ENCODE measurements at places on chromosomes 7 and 10. TPM values are rescaled to one million over a fixed set of nuclear protein-coding genes. Genes with fewer than 3 reads are reported as not detected.

GRCh38 chr10:43376046-43376635 is 4.7 kb downstream of the FXYD4 start:
- no peak for DNase-seq

GRCh38 chr7:139737221-139738100 is 40.3 kb downstream of the HIPK2 start:
- no peak for DNase-seq

DNA sequence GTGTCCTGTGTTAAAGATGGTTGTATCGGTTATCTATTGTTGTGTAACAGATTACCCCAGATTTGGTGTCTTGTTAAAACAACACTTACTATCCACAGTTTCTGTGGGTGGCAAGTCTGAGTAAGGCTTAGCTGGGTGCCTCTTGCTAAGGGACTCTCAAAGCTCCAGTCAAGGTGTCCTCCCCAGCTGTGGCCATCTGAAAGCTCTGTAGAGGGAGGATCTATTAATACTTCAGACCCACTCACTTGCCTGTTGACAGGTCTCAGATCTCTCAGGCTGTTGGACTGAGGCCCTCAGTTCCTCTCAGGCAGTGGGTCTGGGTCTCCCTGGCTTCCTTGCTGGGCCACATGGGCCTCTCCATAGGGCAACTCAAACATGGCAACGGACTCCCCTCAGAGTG is 19.6 kb downstream of the ARID5B start:
- no peak for DNase-seq

- no peak for DNase-seq
Measured at GRCh38 chr10:116713846-116714245, 28.5 kb downstream of the HSPA12A start.

DNA sequence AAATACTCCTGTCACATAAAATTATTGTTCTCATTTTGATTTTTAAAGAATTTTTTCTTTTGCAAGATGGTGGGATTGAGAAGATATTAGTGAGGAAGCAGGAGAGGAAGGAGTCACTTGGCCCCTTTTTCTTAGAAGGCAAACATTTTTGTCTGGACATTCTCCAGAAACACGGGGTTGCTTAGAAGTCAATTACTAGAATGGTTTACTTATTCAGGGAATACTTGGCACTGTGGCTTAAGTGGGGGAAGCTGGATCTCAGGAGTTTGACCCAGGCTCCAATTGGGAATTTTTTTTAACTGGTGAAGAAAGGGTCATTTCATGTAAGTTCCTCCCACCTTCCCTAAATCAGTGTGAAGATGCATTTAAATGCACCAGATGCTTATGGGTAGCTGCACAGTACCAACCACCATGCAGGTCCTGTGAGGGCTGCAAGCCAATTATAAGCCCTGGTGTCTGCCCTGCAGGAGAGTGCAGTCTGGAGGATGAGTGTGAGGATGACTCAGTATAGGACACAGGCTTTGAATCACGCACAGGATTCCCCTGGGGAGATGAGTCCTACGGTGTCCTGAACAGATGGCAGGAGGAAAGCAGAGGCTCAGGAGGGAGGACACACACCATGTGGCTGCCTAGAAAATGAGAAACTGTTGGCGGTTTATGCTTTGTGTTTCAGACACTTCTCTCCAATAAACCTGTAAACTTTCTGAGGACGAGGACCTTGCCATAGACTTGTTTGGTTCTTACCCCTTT is 299.1 kb downstream of the PLXNA4 start:
- peak; percentile 13 for DNase-seq

GRCh38 chr7:101772508-101773211 is 44.8 kb upstream of the CUX1 start:
- DNase-seq: no peak

DNA sequence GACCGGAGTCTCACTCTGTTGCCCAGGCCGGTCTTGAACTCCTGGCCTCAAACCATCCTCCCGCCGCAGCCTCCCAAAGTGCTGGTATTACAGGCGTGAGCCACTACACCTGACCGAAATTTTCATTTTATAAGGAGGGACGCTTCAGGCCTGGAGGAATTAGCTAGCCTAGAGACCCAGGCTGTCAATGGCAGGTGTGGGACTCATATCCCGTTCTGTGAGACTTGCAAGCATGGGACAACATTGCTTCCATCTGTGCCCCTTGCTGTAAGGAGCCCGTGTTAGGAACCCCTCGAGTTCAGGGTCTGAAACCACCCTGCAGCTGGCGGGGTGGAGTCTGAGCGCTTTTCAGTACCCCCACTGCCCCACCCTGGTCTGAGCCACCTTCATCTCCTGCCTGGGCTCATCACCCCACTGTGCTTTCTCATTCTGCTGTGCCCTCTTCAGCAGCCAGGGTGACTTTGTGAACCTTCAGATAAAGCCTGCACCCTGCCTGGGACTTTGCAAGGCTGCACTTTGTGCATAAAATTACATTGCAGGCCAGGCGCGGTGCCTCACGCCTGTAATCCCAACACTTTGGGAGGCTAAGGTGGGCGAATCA is 1.3 kb upstream of the DAGLB start:
- DNase-seq: no peak

DNA sequence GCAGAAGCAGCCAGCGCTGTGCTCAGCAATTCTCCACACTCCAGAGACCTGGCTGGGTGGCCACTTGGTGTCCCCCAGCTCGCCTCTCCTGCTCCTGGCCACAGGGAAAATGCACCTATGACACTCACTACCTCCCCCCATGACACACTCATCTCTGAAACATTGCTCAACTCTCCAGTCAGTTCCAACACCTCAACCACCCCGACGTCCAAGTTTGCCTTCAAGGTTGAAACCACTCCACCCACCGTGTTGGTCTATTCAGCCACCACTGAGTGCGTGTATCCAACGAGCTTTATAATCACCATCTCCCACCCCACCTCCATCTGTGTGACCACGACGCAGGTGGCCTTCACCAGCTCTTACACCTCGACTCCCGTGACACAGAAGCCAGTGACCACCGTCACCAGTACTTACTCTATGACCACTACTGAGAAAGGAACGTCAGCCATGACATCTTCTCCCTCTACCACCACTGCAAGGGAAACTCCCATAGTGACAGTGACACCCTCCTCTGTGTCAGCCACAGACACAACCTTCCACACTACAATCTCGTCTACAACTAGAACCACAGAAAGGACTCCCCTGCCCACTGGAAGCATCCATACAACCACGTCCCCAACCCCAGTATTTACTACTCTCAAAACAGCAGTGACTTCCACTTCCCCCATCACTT is 2.7 kb downstream of the MUC3A start:
- DNase-seq: no peak

- DNase-seq: no peak
Measured at GRCh38 chr7:27189997-27190748, 5.1 kb upstream of the HOXA11 start.

DNA sequence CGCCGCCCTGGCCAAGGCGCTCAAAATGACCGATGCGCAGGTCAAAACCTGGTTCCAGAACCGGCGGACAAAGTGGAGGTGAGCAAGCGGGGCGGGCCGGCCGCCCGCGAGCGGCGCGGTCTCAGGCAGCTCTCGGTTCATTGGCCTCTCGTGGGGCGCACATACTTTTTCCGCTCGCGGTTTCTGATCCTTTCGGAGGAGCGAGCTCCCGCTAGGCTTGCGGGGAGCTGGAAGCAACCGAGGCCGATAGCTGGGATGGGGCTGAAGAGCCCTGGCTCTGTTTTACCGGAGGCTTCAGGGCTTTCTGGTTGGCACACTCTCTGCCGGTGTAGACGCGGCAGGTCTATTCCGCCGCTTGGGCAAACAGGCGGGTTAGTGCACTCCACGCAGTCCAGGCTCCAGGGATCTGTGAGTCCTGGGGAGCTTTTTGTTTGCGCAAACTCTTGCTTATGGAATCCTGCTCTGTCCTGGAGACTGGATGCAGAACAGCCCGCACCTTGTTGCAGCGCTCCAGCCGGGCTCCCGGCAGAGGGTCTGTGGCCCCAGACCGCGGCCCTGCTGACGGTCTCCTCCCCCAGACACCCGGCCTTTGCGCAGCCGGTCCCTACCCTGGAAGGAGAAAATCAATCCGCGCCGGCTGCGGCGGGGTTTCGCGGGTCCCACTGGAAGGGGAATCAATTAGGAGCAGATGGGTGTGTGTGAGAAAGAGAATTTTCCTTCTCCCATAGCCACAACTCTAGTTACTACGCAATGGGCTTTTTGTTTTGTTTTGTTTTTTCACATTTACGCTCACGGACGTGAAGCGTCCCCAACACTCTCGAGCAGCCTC is 3.4 kb downstream of the TLX1 start:
- DNase-seq: no peak

DNA sequence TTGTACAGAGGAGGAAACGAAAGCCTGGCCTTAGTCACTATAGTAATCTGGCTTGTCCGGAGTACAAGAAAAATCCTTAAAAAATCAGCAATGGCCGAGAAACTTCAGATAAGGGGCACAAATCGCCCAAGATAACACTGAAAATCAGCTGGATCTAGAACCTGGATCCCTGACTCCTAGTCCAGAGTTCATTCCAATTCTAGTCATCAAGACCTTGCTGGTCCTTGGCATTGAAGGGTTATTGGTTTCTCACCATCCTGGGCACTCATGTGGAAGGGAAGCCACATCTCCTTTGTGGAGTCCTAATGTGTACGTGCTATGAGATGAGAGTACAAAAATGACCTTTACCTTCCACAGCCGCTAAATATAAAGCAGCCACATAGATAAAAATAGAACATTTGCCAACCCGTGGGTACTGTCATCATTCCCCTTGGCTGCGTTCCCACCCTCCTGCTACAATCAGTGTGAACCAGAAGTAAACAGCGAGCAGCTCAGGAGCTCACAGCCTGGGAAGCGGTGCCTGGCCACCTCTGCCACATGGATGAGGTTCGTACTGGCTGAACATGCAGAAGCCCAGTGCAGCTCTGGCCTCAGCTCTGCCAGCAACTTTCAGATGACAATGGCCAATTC is 116.0 kb upstream of the PDLIM1 start:
- no peak for DNase-seq

The BBS9 gene
- polyA plus RNA-seq: 16.3 TPM

The FAM131B gene
- polyA plus RNA-seq: 2.1 TPM

The PLEKHS1 gene
- polyA plus RNA-seq: 0.38 TPM

The WNT2 gene
- polyA plus RNA-seq: 0.93 TPM

The CFAP46 gene
- 7.4 TPM for polyA plus RNA-seq

The OR2A42 gene
- 1.8 TPM for polyA plus RNA-seq

The CNNM1 gene
- polyA plus RNA-seq: 1.8 TPM

The GOLGA7B gene
- polyA plus RNA-seq: 1.2 TPM

The GDF2 gene
- not detected for polyA plus RNA-seq

The CAMK2G gene
- 32.6 TPM for polyA plus RNA-seq

The SLC39A12 gene
- polyA plus RNA-seq: not detected

The AKR1C4 gene
- polyA plus RNA-seq: not detected

The TRIM50 gene
- polyA plus RNA-seq: 0.32 TPM
